ENCODE measurements at places on chromosomes 13 and 19. TPM values are rescaled to one million over a fixed set of nuclear protein-coding genes. Genes with fewer than 3 reads are reported as not detected.

GRCh38 chr13:32428581-32429432, 877 bp upstream of the N4BP2L1 start:
- no peak for DNase-seq

The SIGLEC14 gene
- 4.2 TPM for total RNA-seq

DNA sequence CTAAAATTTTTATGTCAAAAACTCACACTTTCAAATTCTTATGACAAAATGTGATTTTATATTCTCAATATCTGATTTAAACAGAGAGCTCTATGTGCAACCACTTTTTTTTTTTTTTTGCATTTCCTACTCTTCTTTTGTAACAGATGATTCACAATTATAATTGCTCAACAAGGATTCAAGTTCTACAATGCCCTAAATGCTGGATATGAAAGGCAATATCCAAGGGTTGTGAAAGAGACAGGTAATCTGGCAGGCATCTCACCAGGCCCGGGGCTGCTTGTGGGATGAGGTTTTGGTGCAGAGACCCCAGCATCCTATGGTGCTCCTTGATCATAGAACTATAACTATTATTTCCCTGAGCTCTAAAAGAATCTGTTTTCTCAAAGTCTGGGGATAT, 363.6 kb upstream of the NBEA start:
- DNase-seq, result no peak

GRCh38 chr13:21637296-21637695, 33.3 kb upstream of the MICU2 start:
- DNase-seq, result peak; percentile 80

- no peak for DNase-seq
Observed at GRCh38 chr13:44752164-44752563, 176.0 kb upstream of the TSC22D1 start.
